ENCODE measurements at places on chromosomes 1 and 21.

GRCh38 chr1:227948493-227949260 lies 945 bp upstream of the WNT9A start:
- DNase-seq, result no peak

DNA sequence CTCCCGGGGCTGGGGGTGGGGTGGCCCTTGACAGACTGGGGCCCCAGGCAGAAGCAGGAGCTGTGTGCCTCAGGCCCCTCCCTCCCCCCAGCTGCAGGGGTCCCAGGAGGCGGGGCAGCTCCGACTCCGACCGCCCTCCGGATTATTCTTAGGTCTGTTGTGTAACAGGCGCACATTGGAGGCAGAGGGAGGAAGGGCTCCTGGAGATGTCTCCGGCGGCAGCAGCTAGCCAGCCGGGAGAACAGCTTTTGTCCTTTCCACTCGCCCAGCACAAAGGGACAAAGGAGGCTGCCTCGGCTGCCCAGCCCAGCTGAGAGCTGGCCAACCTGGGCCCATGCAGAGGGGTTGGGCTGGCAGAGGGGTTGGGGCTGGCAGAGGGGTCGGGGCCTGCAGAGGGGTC lies 29.7 kb upstream of the PLCH2 start:
- no peak for DNase-seq

DNA sequence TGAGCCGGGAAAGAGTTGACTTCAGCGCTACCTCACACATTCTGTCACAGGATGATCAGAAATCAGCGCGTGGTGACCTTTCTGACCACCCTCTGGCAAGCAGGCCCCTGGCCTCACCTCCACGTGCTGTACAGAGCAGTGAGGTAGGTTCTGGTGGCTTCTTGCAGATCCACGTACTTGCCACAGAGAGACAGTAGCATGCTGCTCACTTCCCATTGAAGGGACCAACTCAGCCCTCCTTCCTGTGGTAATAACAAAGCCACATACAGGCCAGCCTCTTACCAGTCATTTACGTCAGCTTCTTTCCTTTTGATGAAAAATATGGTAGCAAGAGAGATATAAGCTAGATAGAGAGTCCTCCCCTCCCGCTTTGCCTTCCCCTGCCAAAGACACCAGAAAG lies 200.7 kb downstream of the CHRM3 start:
- no peak for DNase-seq

DNA sequence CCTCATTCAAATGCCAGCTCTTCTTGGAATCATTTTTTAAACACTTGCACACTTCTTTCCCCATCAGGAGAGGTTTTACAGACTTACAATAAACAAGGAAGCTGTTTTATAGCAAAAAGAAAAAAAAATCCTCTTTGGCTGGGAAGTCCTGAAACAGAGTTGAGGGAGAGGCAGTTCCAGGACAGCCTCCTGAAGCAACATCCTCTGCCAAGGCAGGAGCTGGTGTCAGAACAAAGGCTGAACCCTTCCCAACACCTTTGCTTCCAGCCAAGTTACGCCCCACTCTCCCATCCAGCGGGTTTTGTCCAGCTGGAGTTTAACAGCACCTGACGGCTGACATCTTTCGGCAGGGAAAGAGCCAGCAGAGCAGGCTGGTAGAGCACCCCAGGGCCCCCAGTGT lies 287.8 kb downstream of the RRAGC start:
- no peak for DNase-seq

DNA sequence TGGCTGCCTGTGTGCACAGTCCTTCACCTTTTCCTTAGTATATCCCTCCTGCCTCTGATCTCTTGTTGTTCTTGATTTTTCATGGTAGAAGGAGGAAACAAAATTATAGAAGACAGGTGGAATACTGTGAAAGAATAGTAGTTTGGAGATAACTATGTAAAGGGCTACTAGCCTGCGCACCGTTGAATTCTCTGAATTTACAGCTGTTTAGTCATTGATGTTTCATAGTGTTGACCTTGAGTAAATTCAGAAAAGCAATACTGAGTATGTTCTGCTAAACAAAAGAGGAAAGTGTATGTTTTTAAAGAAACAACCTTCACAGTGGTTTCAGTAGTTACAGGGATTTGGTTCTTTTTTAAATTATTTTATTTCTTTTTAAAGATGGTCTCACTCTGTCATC lies 18.1 kb downstream of the CAMTA1 start:
- no peak for DNase-seq

- DNase-seq, result no peak
These were observed 10.5 kb upstream of the KDF1 start for GRCh38 chr1:26970810-26971209.

DNA sequence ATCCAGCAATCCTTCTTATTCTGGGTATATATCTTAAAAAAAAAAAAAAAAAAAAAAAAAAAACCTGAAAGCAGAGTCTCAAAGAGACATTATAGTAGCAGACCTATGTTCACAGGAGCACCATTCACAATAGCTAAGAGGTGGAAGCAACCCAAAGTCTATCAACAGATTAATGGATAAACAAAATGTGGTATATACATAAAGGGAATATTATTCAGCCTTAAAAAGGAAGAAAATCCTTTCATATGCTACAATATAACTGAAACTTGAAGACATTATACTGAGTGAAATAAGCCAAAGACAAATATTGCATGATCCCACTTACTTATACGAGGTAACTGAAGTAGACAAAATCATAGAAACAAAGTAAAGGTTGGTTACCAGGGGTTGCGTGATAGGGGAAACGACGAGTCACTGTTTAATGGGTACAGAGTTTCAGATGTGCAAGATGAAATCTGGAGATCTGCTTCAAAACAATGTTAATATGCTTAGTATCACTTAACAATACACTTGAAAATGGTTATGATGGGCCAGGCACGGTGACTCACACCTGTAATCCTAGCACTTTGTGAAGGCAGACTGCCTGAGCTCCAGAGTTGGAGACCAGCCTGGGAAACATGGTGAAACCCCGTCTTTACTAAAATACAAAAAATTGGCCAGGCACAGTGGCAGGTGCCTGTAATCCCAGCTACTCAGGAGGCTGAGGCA lies 29.5 kb downstream of the PIK3R3 start:
- DNase-seq, result no peak

GRCh38 chr1:21668232-21668950 lies 766 bp downstream of the RAP1GAP start:
- DNase-seq, result no peak

GRCh38 chr1:179205284-179205683 lies 24.2 kb downstream of the ABL2 start:
- no peak for DNase-seq

- DNase-seq, result no peak
These were observed 876.5 kb upstream of the B3GALT2 start for GRCh38 chr1:194062962-194063361.

DNA sequence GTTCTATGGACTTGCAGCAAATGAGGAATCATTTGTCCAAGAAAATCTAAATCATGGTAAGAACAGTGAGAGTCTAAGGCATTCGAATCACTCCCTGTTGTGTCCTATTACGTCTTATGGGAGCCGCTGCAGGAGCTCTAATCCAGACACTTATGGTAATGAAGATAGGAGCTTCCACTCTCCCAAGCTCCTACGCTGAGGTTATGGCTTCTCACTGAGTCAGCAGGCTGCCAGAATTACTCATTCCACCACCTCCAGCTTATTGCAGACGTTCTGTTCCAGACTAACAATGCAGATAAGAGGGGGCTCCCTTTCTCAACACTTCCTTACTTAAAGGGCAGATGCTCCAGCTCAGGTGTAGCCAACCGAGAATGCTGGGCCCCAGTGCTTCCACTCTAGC lies 212.6 kb downstream of the GREM2 start:
- DNase-seq, result no peak

- DNase-seq, result no peak
These were observed 1.6 kb downstream of the SPEN start for GRCh38 chr1:15848929-15849774.

- no peak for DNase-seq
These were observed 187.2 kb downstream of the FGGY start for GRCh38 chr1:59484096-59484495.

DNA sequence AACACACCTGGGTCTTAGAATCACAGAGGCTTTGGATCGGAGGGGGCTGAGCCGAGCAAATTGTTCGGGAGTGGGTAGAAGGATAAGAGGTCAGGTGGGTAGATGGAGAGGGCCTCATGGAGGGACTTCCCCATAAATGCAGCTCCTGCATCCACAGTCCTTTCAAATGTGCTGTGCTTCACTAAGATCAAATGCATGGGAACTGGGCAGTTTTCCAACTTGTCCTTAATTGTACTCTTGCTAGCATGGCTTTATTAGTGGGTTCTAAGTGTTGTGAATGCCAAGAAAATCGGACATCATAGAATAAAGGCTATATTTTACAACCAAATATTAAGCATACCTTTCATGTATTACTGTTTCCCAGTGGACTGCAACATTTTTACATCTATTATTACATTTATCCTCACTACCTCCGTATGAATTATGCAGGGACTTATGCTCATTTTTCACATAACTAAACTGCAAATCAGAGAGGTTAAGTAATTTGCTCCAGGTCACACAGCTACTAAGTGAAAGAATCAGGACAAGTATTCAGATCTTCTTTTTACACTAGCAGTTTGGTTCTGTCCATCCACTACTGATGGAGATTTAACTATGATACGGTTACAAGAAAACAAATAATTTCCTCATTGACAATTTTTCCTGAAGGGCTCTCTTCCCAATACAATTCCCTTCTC lies 174.5 kb upstream of the RUNX1 start:
- DNase-seq, result no peak

DNA sequence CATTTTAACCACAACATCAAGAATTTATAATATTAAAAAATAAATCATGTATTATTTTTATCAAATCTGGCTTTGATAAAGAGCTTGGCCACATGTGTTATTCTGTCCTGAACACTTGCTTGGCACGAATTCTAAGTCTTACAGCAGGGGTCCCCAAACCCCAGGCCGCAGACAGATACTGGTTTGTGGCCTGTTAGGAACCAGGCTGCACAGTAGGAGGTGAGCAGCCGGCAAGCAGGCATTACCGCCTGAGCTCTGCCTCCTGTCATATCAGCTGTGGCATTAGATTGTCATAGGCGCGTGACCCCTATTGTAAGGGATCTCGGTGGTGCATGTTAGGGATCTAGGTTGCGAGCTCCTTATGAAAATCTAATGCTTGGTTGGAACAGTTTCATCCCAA lies 127.6 kb upstream of the IVNS1ABP start:
- no peak for DNase-seq

- DNase-seq, result no peak
These were observed 344.9 kb downstream of the ZNF326 start for GRCh38 chr1:90339811-90340210.

- DNase-seq, result no peak
These were observed 148.3 kb downstream of the PEX14 start for GRCh38 chr1:10622910-10623685.

DNA sequence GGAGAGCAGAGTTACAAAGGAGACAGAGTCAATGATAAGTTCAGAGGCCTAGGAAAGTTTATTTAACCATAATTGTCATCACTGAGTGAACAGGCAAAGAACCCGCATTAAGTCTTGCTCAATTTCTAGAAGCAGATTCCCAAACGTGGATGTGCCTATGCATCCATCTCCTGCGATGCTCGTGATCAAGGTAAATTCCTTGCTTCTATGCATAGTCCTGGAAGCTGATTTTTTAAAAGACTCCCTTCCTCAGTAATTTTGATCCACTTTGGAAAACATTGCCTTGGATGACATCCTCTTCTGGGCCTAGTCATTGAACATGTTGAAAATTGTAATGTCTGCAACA lies 116.4 kb downstream of the TNFSF18 start:
- DNase-seq, result no peak

- DNase-seq, result no peak
These were observed 68.5 kb downstream of the GPR88 start for GRCh38 chr1:100606438-100606837.

- no peak for DNase-seq
These were observed 58.5 kb upstream of the ENAH start for GRCh38 chr1:225711236-225711937.

GRCh38 chr1:116076831-116077230 lies 34.4 kb upstream of the MAB21L3 start:
- no peak for DNase-seq

- no peak for DNase-seq
These were observed 93.8 kb upstream of the PLPPR4 start for GRCh38 chr1:99170516-99170915.

- DNase-seq, result no peak
These were observed 6.9 kb downstream of the PINK1 start for GRCh38 chr1:20640183-20640597.

- DNase-seq, result no peak
These were observed 55.9 kb downstream of the SLC35F3 start for GRCh38 chr1:233960386-233960785.

- no peak for DNase-seq
These were observed 463.4 kb downstream of the CAMTA1 start for GRCh38 chr1:7248549-7249199.

DNA sequence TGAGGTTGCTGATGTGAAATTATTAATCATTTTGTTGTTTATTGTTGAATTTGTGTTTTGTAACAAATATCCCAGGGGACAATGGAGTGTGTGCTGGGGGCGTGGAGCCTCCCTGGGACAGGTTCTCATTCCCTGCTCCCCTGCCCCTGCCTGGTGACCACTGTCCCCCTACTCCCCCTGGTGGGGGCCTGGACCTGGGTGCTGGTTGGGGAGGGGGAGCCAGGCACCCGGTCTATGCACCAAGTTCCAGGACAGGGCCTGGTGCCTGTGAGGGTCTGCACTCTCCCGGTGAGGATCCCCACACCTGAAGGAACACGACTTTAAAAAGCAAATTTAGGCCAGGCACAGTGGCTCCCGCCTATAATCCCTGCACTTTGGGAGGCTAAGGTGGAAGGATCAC lies 42.4 kb downstream of the CHD5 start:
- no peak for DNase-seq

GRCh38 chr1:226602186-226603021 lies 53.8 kb downstream of the STUM start:
- no peak for DNase-seq

DNA sequence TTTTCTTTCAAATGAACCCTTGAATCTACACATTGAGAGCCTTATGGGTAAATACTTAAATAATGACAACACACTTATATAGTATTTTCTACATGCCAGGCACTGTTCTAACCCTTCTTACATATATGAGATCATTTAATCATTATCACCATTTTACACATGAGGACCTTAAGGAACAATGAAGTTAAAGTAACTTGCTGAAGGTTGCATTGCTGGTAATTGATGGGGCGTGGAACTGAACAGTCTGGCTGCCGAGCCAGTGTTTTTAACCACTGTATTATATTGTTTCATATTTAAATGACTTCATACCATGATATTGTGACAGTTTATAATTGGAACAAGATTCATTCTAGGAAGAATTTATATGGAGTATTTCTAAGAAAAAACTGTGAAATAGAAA lies 111.9 kb upstream of the TENT5C start:
- DNase-seq, result no peak

- no peak for DNase-seq
These were observed 3.1 kb downstream of the SMIM1 start for GRCh38 chr1:3775490-3776230.

DNA sequence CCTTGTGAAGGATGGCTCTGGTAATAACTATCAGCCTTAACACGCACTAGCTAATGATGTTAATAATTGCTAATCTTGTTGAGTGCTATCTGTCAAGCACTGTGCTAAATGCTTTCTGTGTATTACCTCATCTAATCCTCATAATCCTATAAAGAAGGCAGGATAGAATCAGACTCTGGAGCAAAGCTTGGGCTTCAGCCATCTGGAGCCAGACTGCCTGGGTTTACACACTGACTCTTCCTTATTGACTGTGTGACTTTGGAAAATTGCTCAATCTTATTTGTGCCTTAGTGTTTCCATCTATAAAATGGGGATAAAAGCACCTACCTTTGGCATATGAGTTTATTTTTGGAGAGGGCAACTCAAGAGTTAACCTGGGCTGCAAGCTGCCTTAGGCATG lies 216.1 kb downstream of the NUF2 start:
- DNase-seq, result no peak
